ENCODE measurements at places on chromosomes 2 and 18.

DNA sequence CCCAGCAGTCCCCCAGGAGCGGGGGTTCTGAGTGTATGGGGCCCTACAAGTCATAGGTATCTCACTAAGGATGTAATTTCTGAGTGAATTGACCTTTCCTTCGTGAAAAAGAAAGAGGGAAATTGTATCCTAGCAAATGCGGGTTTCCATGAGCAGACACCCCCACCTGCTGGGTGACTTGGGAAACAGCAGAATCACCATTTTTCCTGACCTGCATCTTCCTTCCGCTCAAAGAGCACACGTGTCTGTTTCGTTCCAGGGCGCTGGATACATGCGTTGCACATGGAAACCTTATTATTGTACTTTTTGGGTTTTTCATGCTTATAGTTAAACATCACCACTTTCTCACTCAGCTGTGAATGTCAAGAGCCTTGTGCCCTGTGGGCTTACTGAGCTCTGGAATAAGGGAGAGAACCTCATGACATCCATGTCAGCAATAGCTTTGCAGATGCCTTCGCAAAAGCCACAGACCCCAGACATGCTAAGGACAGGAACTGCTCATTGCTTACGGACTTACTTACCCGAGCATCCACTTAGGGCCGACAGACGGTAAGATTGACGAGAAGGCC is 132.8 kb downstream of the TPO start:
- DNase-seq = no peak

DNA sequence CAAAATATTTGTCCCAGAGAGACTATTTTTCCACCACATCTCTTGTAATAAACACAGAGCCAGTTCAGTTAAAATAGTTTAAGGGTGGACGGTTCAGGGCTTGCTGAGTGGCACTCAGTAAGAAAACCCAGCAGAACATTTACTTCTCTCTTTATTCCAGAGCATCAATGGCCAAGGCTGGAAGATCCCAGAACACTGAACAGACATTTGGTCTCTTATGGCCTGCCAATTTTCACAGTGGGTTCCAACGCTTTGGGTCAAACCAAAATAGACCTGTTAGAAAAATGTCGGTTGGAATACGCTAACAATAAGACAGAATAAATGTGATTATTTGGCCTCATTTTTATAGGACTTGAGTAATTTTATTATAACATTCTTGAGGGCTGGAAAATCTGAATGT is 580.3 kb upstream of the TMEFF2 start:
- no peak for DNase-seq

DNA sequence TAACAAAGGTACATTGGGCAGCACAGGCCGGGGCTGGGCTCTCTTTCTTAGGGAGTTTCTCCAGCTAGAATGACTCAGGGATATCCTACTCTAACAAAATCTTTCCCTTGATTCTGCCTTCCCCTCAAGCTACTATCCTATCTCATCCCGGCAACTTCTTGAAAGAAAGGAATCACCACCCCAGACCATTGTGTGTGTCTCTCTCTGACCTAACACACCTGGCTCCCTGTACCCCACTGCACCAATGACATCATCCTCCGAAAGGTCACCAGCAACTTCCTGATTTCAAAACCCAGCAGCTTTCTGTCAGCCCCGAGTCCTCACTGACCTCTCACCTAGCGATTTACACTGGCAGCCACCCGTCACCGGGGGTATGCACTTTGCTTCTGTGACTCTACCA is 72.1 kb upstream of the MAP4K4 start:
- DNase-seq = no peak

DNA sequence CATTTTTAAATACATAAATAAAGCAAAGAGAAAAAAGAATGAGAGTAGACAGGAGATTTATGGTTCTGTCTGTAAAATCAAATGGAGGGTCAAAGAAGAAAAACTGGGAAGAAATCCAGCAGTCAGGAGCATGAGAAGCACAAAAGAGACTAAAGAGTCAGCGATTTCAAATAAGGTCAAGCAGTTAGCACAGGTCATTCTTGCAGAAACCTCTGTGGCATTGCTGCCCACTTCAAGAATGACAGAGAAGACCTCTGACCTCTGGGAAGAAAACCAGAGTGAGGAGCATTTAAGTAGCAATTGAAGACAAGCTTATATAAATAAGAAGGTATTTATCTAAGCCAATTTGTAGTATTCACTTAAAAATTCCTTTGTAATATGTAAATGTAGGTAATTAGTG is 172.0 kb upstream of the SPOPL start:
- DNase-seq = no peak

DNA sequence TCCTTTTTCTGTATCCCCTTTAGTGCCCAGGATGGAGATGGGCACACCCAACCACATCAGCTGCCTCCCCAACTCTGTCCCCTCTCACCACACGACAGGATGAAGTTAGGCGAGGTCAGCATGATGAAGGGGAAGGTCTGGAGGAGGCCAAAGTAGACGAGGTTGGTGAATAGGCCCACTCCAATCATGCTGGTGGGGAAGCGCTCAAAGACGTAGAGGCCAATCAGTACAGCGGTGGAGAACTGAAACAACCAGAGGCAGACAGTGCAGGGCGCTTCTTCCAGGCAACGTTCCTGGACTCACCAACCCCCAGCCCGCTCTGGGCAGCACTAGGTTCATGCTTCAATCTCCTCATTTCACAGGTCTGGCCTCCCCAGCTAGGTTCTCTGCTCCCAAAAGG is 2.9 kb downstream of the TEX261 start:
- no peak for DNase-seq

All from T-helper 2 cell treated with Interferon-gamma antibody and Interleukin-4, amounts not matched to agents 5 μg/mL and 100 μg/mL, for 36 hours (primary cell).